ENCODE measurements at places on chromosomes 6 and 20. TPM values are rescaled to one million over a fixed set of nuclear protein-coding genes. Genes with fewer than 3 reads are reported as not detected.
A peak's percentile ranks its signal among the peaks of the same experiment; 100 is the strongest.

DNA sequence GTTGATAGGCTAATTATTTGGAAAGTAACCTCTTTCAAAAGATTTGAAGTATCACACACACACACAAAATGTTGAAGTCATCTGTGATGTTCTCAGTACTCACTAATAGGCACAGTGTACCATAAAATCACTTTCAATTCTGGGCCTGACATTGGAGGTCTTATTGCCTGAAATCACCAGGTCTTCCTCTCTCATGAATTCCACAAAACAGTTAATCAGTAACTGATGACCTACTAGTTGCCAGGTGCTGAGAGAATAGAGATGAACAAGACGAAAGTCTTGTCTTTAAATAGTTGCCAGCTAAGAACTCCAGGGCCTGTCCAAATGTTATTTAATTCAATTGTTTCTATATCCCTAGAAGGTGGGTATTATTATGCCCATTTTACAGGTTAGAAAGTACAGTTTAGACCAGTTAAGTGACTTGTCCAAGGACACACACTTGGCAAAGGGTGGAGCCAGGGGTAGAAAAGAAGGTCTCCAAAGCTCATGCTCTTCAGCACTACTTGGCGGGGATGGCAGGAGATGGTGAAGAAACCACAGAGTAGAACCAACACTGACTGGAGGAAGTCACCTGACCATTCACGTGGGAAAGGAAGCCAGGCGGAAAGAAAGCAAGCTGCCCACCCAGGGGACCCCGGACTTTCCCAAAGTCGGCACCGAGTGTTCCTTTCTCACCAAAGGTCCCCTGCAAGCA lies 116.4 kb downstream of the KIF6 start:
- no peak for DNase-seq
- H3K27ac ChIP-seq = no peak overlapping the region
- no peaks in the 10 kb centered on the region for H3K27me3 ChIP-seq
- no peaks in the 10 kb centered on the region for H3K4me1 ChIP-seq
- H3K4me3 ChIP-seq = no peak overlapping the region
- no peaks in the 10 kb centered on the region for H3K36me3 ChIP-seq

The WFDC10B gene
- total RNA-seq = not detected

- no peak overlapping the region for H3K27ac ChIP-seq
- H3K36me3 ChIP-seq = peaks cover 7% of the 10 kb centered on the region
- H3K4me1 ChIP-seq = peaks cover 16% of the 10 kb centered on the region
- no peak for DNase-seq
Observed at GRCh38 chr6:398558-399078, 7.1 kb downstream of the IRF4 start.

The SLC35D3 gene
- total RNA-seq = not detected

The SLA2 gene
- 26.2 TPM for total RNA-seq

GRCh38 chr6:13872681-13873080 lies 52.1 kb upstream of the RNF182 start:
- H3K27me3 ChIP-seq = no peaks in the 10 kb centered on the region
- H3K36me3 ChIP-seq = no peaks in the 10 kb centered on the region
- no peak overlapping the region for H3K27ac ChIP-seq

The PAK5 gene
- total RNA-seq = not detected

The FOXF2 gene
- total RNA-seq = not detected

The CAP2 gene
- total RNA-seq = not detected

- H3K27me3 ChIP-seq = no peaks in the 10 kb centered on the region
- H3K36me3 ChIP-seq = no peaks in the 10 kb centered on the region
- H3K27ac ChIP-seq = no peak overlapping the region
- no peak for DNase-seq
- H3K4me3 ChIP-seq = no peak overlapping the region
- no peaks in the 10 kb centered on the region for H3K4me1 ChIP-seq
Observed at GRCh38 chr6:127188744-127189143, 70.3 kb downstream of the RSPO3 start.

- no peak overlapping the region for H3K27ac ChIP-seq
- H3K4me3 ChIP-seq = no peak overlapping the region
- H3K27me3 ChIP-seq = no peaks in the 10 kb centered on the region
- H3K4me1 ChIP-seq = peaks cover 3% of the 10 kb centered on the region
- H3K36me3 ChIP-seq = no peaks in the 10 kb centered on the region
Observed at GRCh38 chr20:1301031-1301529, 27.9 kb downstream of the SDCBP2 start.

The KCNK5 gene
- total RNA-seq = 1.1 TPM

DNA sequence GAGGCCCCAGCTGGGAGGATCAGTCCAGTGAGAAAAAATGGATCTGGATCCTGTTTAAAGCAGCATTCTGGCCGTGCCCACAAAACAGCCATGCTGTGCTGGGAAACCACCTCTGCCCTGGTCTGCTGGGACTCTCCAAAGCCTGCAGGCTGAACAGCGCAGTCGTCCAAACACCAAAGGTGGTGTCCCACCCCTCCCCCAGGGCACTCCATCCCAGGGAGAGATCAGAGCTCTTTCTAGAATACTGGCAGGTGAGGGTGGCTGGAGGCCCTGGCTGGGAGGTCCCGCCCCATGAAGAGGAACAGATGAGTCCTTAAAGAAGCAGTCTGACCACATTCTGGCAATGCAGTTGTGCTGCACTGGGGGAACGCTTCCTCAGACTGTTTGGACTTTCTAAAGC lies 84.6 kb downstream of the MRAP2 start:
- H3K4me3 ChIP-seq = no peak overlapping the region
- no peak overlapping the region for H3K27ac ChIP-seq
- H3K4me1 ChIP-seq = no peaks in the 10 kb centered on the region
- H3K27me3 ChIP-seq = peaks cover 15% of the 10 kb centered on the region
- no peaks in the 10 kb centered on the region for H3K36me3 ChIP-seq

The ADTRP gene
- total RNA-seq = 74.7 TPM

The POPDC3 gene
- not detected for total RNA-seq

The PTCRA gene
- total RNA-seq = not detected

GRCh38 chr6:16132909-16133308 lies 4.0 kb downstream of the MYLIP start:
- H3K27me3 ChIP-seq = no peaks in the 10 kb centered on the region
- H3K36me3 ChIP-seq = peaks cover 28% of the 10 kb centered on the region
- no peak overlapping the region for H3K27ac ChIP-seq
- H3K4me1 ChIP-seq = peaks cover 62% of the 10 kb centered on the region
- DNase-seq = no peak

DNA sequence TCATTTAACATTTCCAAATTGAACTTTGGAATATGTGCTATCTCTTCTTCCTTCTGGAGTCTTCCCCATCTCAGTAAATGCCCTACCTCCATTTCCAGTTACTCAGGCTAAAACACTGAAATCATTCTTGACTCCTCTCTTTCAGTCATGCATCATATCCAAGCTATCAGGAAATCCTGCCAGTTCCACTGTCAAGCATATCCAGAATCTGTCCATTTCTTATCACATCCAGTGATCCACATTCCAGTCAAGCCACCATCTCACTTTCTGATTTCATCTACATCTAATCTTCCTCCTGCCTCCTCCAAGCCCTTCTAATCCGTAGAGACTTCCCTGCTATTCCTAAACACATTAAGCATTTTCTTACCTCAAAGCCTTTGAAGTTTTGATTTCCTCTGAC lies 15.3 kb upstream of the TBC1D32 start:
- H3K27ac ChIP-seq = no peak overlapping the region
- DNase-seq = no peak
- no peaks in the 10 kb centered on the region for H3K36me3 ChIP-seq
- no peak overlapping the region for H3K4me3 ChIP-seq
- H3K4me1 ChIP-seq = no peaks in the 10 kb centered on the region

GRCh38 chr6:72149715-72150114 lies 263.4 kb downstream of the RIMS1 start:
- no peak overlapping the region for H3K4me3 ChIP-seq
- no peaks in the 10 kb centered on the region for H3K4me1 ChIP-seq
- no peaks in the 10 kb centered on the region for H3K36me3 ChIP-seq

- DNase-seq = no peak
- H3K4me3 ChIP-seq = no peak overlapping the region
- no peaks in the 10 kb centered on the region for H3K4me1 ChIP-seq
- no peak overlapping the region for H3K27ac ChIP-seq
Observed at GRCh38 chr6:114863610-114864009, 520.8 kb upstream of the HS3ST5 start.

GRCh38 chr6:148405894-148406293 lies 63.3 kb downstream of the SASH1 start:
- no peaks in the 10 kb centered on the region for H3K36me3 ChIP-seq
- H3K4me1 ChIP-seq = no peaks in the 10 kb centered on the region
- H3K4me3 ChIP-seq = no peak overlapping the region

- H3K4me3 ChIP-seq = no peak overlapping the region
- peaks cover 16% of the 10 kb centered on the region for H3K4me1 ChIP-seq
- peaks cover 7% of the 10 kb centered on the region for H3K36me3 ChIP-seq
- no peaks in the 10 kb centered on the region for H3K27me3 ChIP-seq
Observed at GRCh38 chr20:37319151-37319671, 26.7 kb upstream of the SRC start.

DNA sequence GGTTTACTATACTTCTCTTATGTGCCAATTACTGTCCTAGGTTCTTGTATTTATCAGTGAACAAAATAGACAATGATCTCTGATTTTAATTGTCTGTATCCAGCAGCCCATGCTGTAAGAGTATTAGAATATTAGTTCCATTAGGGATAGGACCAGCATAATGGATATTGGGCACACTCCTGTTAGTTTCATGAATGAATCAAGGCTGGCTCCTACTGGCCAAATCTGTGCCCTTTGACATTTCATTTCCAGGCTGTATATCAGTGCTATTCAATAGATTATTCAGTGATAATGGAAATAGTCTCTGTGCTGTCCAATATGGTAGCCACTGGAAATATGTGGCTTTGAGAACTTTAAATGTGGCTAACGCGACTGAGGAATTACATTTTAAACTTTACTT lies 1007.9 kb upstream of the FLRT3 start:
- no peaks in the 10 kb centered on the region for H3K27me3 ChIP-seq
- H3K36me3 ChIP-seq = no peaks in the 10 kb centered on the region
- H3K4me3 ChIP-seq = no peak overlapping the region
- no peak overlapping the region for H3K27ac ChIP-seq

- peaks cover 13% of the 10 kb centered on the region for H3K4me1 ChIP-seq
- H3K4me3 ChIP-seq = peak overlapping the region; percentile 61
- DNase-seq = no peak
- peak overlapping the region; percentile 71 for H3K27ac ChIP-seq
- no peaks in the 10 kb centered on the region for H3K27me3 ChIP-seq
- peaks cover 4% of the 10 kb centered on the region for H3K36me3 ChIP-seq
Observed at GRCh38 chr6:108556866-108557493, 3.7 kb upstream of the FOXO3 start.

The LZTS3 gene
- 14.4 TPM for total RNA-seq

The RAD21L1 gene
- total RNA-seq = 0.73 TPM

DNA sequence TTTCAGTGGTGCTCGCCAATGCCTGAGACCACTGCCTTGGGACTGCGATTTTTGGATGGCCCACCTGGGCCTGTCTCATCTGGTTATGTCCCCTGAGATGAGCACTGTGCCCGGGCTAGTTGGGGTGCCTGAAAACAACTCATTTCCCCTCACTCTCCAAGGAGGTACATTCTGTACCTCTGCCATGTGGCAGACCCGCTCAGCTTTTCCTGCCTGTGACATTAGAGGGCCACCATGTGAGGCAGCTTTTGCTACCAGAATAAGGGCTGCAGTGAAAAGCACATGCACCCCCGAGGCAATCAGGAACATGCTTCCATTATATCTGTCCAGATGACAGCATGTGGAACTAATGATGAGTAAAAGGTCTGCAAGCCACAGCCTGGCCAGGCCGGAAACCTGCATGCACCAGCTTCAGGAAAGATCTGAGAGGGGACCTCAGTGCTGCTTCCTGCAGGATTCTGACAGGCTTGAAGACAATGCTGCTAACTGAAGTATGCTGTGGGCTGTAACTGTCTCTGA lies 11.3 kb upstream of the SRSF6 start:
- no peaks in the 10 kb centered on the region for H3K4me1 ChIP-seq
- peaks cover 59% of the 10 kb centered on the region for H3K27me3 ChIP-seq
- H3K36me3 ChIP-seq = no peaks in the 10 kb centered on the region

The GJA1 gene
- total RNA-seq = 1.1 TPM

The TPBG gene
- 0.25 TPM for total RNA-seq

The GSTA1 gene
- total RNA-seq = not detected

The MOG gene
- total RNA-seq = not detected

The BHLHE23 gene
- not detected for total RNA-seq

DNA sequence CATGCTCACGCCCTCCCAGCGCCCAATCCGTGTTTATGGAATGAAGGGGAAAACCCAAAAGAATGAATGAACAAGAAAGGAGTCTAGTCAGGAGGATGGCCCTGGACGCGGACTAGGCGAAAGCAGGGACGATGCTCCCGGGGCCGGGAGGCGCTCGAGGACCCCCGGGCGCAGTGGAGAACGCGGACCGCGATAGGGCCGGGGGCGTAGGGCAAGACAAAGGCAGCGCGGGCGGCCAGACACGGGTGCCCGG lies 758 bp downstream of the GCLC start:
- H3K27me3 ChIP-seq = no peaks in the 10 kb centered on the region
- H3K4me3 ChIP-seq = peak overlapping the region; percentile 80
- H3K27ac ChIP-seq = no peak overlapping the region

- no peak for DNase-seq
- H3K27me3 ChIP-seq = no peaks in the 10 kb centered on the region
- no peak overlapping the region for H3K27ac ChIP-seq
Observed at GRCh38 chr20:33067806-33068205, 11.6 kb upstream of the BPIFB4 start.

The SAPCD1 gene
- 3.1 TPM for total RNA-seq

DNA sequence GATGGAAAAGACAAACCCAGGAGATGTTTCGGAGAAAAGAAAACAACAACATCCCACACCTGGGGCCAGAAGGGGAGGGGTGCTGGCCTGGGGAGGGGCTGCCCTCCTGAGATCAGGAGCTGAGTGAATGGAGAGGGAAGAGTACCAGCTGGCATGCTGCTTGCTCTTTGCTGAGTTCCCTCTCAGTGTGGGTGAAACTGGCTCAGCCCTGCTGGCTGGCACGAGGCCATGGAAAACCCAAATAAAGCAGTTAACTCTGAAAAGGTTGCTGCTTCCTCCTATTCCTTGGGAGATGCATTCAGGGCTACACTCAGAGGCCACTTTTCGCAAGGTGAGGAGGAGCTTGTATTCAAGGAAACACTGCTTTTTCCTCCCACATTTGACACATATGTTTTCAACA lies 8.0 kb upstream of the KCNK16 start:
- H3K4me1 ChIP-seq = no peaks in the 10 kb centered on the region
- no peak overlapping the region for H3K27ac ChIP-seq
- H3K27me3 ChIP-seq = no peaks in the 10 kb centered on the region
- H3K4me3 ChIP-seq = no peak overlapping the region
- H3K36me3 ChIP-seq = no peaks in the 10 kb centered on the region

DNA sequence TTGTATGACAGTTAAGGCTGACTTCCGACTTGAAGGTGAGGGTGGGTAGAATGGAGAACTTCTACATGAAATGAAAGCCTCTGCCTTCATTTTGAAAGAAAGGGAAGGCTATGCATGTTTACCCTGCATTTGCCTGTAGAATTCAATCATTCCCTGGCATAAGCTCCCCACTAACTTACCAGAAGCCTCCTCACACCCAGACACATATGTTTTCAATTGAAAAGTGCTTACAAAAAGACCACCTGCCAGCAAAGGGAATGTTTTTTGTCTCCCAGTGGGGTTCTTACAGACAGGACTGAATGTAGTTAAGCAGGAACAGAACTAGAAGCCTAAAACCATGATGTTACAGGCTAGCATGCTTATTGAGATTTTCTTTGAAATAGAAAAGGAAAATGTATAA lies 392.1 kb upstream of the HSF2 start:
- no peaks in the 10 kb centered on the region for H3K36me3 ChIP-seq
- no peak overlapping the region for H3K4me3 ChIP-seq
- H3K4me1 ChIP-seq = no peaks in the 10 kb centered on the region
- no peak overlapping the region for H3K27ac ChIP-seq
- DNase-seq = no peak

The UNC5CL gene
- total RNA-seq = 5.5 TPM

GRCh38 chr6:145761584-145761983 lies 26.3 kb upstream of the EPM2A start:
- no peaks in the 10 kb centered on the region for H3K4me1 ChIP-seq
- no peak overlapping the region for H3K4me3 ChIP-seq
- no peaks in the 10 kb centered on the region for H3K36me3 ChIP-seq
- H3K27ac ChIP-seq = no peak overlapping the region

Data from T-cell (primary cell).